ENCODE measurements at places on chromosomes 5 and 9. TPM values are rescaled to one million over a fixed set of nuclear protein-coding genes. Genes with fewer than 3 reads are reported as not detected.

The IL6ST gene
- total RNA-seq = 382 TPM

The PIGO gene
- total RNA-seq = 7.5 TPM

The COL23A1 gene
- 0.15 TPM for total RNA-seq

The CTSV gene
- total RNA-seq = 1.6 TPM

The ARL14EPL gene
- under 0.01 TPM for total RNA-seq

The HSPB3 gene
- total RNA-seq = not detected
